ENCODE measurements at places on chromosomes 12 and 14.

GRCh38 chr14:91290986-91291385, 46.5 kb upstream of the GPR68 start:
- no peak for DNase-seq

GRCh38 chr12:96177013-96177412, 17.2 kb upstream of the ELK3 start:
- DNase-seq = no peak

DNA sequence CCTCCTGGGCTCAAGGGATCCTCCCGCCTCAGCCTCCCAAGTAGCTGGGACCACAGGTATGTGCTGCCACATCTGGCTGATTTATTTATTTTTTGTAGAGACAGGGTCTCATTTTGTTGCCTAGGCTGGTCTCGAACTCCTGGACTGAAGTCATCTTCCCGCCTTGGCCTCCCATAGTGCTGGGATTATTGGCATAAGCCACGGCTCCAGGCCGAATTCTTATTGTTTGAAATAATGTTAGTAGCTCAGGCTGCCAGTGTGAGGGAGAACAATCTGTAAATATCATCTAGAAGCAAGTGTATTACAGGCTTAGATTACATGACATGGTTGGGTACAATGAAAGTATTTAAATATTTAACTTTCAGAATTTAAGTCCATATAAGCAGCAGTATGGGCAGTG, 8.2 kb downstream of the ACTR6 start:
- DNase-seq = no peak

DNA sequence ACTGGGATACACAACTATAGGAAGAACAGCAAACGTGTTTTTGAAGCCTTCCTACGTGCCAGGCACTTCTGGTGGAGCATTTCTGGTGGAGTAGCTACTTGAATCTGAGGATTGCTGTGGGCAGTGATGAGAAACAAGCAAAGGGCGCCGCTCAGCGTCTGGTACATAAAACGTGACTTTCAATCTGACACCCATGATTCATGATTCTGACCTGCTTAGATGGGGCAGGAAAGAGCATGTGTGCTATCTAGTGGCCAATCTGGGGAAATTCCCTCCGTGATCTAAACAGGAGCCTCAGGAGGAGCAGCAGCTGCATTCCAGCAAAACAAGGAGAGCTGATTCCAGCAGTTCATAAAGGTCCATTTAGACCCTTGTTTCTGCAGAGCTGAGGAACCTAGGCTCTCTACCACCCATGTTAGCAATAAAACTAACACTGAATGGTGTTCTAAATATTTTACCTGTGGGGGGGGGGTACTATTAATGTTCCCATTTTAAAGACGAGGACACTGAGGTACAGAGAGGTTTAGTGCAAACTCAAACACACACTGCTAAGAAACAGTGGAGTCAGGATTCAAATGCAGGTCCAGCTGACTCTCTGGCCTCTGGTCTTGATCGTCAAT, 37.8 kb downstream of the PAH start:
- DNase-seq = peak; percentile 53

GRCh38 chr14:22174412-22175277, 414.4 kb downstream of the DAD1 start:
- DNase-seq = no peak

- no peak for DNase-seq
These were observed 4.0 kb upstream of the PCED1B start for GRCh38 chr12:47075192-47076084.

- peak; percentile 84 for DNase-seq
These were observed 21.8 kb upstream of the KRT78 start for GRCh38 chr12:52870361-52871290.

GRCh38 chr12:42767998-42768397, 178.5 kb upstream of the PRICKLE1 start:
- no peak for DNase-seq

GRCh38 chr12:79012636-79013035, 148.1 kb downstream of the SYT1 start:
- DNase-seq = no peak

GRCh38 chr14:25001156-25001555, 48.8 kb downstream of the STXBP6 start:
- no peak for DNase-seq

Data from right cardiac atrium (tissue), 5 donors.